ENCODE measurements at places on chromosomes 2 and 18.

DNA sequence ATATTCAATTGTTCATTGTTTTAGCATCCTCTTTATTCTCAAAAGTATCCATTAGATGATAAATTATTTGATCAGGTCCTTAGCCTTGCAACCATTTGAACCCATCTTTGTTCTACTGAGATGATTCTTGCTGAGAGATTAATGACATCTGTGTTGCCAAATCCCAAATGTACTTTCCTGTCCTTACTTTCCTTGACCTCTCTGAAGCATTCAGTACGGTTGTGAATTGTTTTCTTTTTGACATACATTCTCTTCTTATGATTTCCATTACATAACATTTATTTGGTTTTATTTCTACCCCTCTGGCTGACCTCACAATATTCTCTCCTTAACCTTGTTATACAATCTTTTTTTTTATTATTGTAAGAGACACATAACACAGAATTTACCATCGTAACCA is 1058.6 kb upstream of the CNTNAP5 start:
- no peak for DNase-seq

DNA sequence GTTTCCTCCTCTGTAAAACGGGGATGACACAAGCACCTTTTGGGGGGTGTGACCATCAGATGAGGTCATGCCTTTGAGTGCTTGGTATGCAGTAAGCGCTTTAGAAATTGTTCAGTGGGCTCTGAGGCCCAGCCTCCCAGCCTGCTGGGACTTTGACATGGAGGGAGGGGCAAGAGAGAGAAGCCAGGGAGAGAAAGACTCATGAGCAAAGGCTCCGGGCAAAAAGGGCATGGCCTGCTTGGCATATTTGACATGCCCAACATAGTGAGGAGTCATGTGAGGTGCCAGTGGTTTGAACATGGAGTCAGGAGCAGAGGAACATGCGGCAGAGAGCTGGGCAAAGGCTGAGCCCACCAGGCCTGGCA is 14.0 kb downstream of the TNS1 start:
- no peak for DNase-seq

- DNase-seq = no peak
Observed at GRCh38 chr2:200454927-200455801, 54.7 kb downstream of the KCTD18 start.

DNA sequence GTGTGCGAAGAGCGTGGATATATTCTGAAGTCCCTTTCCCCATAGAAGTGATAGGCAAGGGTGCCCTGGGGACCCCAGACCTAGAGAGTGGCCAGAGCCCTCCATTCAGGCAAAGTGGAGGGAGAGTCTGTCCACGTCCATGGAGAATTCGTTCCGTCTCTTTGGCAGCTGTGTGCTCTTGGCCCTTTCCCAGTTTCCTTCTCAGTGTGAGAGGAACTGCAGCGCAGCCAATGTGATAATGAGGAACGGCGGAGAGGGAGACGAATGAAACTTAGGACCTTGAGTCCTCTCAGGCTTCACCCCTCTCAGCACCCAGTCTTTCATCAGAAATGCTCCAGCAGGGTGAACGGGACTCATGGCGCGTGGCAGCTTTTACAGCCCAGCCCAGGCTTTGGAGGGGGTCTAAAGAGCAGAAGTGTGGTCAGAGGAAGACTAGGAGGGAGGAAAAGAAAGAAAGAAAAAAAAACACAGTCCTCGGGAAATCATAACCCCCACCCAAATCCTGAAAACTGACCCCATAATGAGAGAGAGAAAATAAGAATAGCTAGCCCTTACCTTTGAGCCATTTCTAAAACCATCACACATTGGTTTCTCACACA is 95.0 kb upstream of the RIOK3 start:
- no peak for DNase-seq

GRCh38 chr2:98240786-98241398 is 105.4 kb upstream of the CNGA3 start:
- no peak for DNase-seq

- no peak for DNase-seq
Observed at GRCh38 chr2:96800061-96801004, 15.7 kb upstream of the CNNM3 start.

- DNase-seq = no peak
Observed at GRCh38 chr2:190683802-190684201, 34.9 kb downstream of the NAB1 start.

- no peak for DNase-seq
Observed at GRCh38 chr2:134246154-134246874, 7.6 kb upstream of the MGAT5 start.

DNA sequence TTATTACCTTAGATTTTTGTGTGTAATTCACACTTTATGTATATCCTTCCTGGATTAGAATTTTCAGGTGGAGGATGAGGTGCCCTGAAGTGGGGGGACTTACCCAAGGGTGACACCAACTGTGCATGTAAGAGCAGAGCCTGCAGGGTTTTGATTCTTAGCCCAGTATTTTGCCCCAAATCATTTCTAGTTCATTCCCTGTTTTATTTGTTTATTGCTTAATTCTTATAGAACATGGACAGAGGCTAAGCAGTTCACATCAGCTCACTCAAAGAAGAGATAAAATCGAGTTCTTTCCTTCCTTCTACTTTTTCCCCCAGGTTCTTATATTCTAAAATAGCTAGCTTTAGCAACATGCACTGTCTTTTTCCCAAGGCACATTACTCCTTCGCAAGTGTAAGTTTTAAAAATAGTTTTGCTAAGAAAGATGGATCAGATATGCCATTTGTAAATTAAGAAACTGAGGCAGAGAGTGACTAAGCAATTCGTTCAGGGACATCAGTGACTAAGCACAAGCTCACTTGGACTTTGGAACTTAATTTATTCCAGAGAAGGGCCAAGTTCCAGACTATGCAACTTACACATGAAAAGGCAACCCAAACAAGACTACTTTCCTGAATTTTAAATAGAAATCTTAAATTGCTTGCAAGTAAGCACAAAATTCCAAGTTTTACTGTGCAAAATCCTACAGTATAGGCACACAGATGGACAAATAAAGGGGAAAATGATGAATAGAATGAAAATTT is 427.9 kb upstream of the POU3F3 start:
- no peak for DNase-seq

DNA sequence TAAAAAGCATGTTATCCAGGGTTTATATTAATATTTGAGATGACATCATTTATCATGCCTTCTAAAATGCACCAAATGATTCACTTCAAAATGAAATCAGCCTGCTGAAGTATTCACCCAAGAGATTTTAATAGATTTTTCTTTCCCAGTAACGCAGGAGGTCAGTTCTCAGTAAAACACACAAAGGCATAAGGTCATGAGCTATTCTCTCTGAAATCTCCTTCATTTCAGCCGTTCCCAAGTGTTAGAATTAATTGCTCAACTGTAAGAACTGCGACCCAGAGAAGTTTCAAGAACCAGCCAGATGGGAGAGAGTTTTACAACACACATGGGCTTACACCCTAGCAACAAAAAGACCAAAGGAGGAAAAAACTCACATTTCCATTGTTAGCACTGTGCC is 84.2 kb upstream of the PHLPP1 start:
- no peak for DNase-seq

DNA sequence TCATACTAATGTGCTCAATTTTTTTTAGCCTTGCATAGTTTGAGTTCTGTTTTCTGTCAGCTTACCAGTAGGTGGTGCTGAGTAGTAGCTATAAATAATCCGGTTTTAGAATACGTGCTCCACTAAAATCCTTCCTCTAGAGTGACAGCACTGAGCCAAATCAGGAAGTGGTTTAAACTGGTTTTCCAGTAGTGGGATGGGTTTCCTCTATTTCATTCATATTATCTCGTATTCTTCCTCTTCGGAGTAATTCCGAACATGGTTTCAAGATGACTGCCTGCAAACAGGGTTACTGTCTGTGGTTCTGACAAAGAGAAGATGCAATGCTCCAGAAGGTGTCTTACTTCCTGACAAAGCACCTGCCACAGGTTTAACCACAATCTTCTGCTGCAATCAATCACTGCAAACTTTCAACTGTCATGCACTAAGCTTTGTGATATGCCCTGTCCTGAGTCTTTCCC is 496.9 kb upstream of the VRK2 start:
- DNase-seq = no peak

GRCh38 chr2:199118673-199119112 is 339.0 kb downstream of the SATB2 start:
- DNase-seq = no peak

DNA sequence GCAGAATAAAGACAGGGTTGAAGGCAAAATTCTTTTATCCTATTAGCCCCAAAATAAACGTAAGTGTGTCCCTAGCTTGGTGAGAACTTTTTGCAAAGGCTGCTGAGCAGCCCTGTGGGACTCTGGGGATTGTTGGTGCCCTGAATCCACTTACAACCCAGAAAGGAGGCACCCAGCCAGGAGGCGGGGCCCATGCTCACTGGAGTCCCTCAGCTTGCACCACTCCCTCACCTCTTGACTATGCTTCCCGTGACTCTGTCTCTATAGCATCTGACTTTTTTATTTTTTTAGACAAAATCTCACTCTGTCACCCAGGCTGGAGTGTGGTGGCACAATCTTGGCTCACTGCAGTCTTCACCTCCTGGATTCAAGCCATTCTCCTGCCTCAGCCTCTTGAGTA is 15.8 kb upstream of the COL6A3 start:
- DNase-seq = no peak

- DNase-seq = peak; percentile 17
Observed at GRCh38 chr18:54269893-54270844, 852 bp downstream of the POLI start.

GRCh38 chr2:104844807-104845551 is 8.9 kb upstream of the POU3F3 start:
- DNase-seq = no peak

- no peak for DNase-seq
Observed at GRCh38 chr2:146414456-146414855, 1430.4 kb upstream of the ACVR2A start.

GRCh38 chr2:173999272-173999671 is 34.1 kb upstream of the SP3 start:
- DNase-seq = no peak

DNA sequence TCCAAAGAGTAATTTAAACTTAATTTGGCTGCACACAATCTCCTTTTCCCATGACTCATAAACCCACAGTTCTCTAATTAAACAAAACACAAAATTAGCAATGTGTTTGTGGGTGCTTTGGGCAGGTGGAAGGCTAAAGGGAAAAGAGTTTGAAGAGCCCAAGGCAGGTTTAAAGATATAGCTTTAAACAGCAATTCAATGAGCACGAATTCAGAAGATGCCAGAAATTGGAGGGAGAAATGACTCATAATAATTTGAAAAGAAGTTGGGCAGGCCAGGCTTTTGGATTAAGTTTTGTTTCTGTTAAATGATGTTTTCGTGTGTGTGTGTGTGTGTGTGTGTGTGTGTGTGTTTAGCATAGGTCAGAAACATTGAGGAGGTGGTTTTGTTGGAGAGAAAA is 594.8 kb upstream of the ZEB2 start:
- DNase-seq = no peak

Data from activated gamma-delta T cell (primary cell).